IMR-90 (cell line): ENCODE measurements at places on chromosomes 5 and 9. TPM values are rescaled to one million over a fixed set of nuclear protein-coding genes. Genes with fewer than 3 reads are reported as not detected.

The PDCD1LG2 gene
- 17.3 and 17.5 TPM in 2 replicates for polyA plus RNA-seq

DNA sequence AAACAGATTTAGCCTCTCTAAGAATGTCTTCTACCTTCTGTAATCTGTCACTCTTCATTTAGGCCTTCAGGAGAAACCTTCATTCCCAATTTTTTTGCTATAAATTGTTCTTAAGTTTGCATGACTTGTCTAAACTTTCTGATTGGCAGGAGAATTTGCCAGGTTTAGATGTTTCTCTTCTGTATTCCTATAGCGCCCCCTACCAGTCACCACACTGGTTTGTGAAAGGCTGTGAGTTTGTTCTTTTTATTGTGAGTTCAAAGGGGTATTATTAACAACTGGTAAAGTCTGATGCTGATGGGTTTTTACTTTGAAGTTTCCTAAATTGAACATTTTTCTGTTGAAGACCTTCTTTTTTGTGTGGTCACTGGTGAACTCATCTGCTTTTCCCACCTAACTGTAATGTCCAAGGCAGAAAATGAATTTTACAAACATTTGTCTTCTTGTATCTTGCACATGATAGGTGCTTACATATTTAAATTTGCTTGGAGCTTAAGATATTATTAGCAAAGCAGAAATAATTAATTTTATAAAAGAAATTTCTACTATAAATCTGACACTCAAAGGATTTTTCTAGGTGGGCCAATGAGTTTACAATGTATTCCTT is 18.4 kb upstream of the F2RL2 start:
- peak; percentile 79 for DNase-seq

DNA sequence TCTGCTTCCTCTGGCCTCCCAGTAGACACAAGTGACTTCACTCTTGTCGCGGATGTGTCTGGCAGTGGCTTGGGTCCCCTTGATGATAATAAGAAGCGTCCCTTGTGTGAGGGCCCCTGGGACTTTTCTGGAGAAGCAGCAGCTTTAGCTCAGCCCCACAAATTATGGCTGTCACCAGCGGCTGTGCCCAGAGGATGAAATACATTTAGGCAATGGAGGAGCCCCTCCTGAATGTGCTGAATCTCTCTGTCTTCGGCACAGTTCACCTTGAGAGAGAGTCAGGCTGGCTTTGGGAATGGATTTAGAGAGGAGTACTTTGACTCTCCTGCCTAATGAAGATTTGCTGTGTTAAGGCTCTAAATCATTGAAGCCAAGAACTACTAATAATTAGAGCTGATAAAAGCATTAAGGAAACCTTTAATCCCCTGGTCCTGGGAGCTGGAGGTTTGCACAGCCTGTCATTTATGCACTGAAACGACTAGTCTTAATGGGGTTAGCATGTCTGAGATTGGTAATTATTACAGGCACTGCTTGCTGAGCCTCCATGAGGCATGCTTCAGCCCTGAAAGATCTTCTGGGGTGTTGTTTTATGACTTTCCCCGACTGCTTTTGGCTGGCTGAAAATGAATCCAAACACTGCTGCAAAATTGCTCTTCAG is 127.0 kb downstream of the TENT4A start:
- no peak for DNase-seq

DNA sequence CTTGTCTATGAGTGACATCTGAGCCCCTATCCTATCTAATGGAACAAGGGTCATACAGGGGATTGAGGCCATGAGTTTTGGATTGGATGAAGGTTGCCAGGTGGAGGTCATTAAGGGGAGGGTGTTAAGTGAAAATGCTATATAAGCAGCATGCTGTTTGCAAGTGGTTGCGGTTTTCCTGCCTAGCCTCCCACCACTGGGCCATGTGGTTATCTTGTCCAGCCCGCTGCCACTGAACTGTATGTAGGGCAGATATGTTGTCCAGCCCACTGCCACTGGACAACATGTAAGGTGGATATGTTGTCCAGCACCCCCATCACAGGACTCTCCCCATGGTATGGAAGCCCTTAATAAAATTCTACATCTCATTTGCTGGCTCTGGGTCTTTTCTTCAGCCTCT is 200.0 kb downstream of the FGF10 start:
- DNase-seq, result no peak

DNA sequence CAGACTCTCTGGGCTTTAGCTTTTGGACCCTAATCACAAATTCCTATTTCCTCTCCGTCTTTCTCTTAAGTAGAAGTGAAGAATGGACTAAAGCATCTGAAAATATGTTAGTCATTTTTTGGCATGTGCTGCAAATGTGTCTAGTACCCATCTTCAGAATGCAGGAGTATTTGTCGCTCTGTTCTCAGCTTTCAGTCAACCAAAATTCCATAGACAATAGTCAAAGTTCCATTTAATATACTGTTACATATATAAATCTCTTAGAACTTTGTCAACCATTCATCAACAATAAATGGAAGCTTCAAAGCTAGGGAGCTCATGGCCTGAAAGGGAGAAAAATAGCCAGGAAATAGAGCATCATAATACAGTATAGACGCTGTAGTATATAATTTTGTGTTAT is 509.4 kb downstream of the BNC2 start:
- DNase-seq, result peak; percentile 64
